ENCODE measurements at places on chromosomes 11 and 22.

GRCh38 chr11:70159627-70160570 lies 43.2 kb upstream of the FADD start:
- no peak for DNase-seq

DNA sequence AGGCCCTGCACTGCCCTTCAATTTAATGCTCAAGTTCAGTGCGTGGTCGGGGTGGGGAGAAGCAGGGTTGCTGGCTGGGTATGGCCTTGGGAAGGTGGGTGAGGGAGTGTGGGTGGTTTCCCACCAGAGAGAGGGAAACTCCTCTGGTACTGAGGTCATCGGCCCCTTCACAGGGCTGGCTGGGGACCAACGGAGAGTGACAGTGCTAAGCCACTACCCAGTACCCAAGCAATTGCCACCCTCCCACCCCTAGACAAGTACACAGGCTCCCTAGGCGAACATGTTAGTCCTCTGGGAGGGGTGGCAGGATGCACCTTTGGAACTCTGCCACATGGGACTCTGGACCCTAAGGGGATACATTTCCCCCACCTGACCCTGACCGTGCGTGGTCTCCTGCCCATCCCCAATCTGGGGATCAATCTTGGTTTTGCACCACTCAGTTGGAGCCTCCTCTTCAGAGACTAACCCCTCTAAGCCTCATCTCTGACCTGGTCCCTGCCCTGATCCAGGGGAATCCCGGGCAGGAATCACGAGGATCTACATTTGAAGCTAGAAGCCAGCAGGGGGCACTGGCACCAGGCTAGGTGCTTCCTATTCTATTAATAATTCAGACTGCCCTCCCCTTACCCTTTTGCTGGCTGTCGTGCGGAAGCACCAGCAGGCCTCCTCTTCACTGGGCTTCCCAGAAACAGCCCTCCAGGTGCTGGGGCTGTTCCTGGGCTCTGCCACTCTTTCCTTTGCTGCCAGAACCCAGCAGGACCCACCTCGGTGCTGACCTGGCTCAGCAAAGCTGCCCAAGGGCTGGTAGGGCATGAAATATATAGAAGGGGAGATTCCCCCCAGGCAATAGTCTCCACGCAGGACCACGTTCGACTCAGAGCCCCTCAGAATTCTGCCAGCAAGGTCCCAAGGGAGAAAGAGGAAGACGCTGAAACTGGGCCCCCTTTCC lies 377.7 kb downstream of the TENM4 start:
- no peak for DNase-seq

GRCh38 chr11:92843455-92843854 lies 126.0 kb upstream of the MTNR1B start:
- no peak for DNase-seq

DNA sequence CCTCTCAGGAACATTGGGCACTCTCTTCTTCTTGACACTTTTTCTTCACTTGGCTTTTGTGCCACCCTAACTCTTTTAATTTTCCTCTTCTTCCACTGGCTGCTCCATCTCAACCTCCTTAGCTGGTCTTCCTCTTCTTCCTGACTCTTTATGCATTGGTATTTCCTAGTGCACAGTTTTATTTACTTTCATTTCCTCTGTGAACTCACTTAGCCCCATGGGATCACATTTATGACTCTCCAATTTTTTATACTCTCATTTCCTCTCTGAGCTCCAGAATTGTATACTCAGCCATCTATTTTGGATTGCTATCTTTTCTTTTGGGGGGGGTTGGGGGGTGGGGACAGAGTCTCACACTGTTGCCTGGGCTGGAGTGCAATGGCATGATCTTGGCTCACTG lies 38.5 kb upstream of the LARGE1 start:
- DNase-seq, result no peak

- no peak for DNase-seq
Observed at GRCh38 chr22:47000256-47000655, 237.8 kb downstream of the TBC1D22A start.

DNA sequence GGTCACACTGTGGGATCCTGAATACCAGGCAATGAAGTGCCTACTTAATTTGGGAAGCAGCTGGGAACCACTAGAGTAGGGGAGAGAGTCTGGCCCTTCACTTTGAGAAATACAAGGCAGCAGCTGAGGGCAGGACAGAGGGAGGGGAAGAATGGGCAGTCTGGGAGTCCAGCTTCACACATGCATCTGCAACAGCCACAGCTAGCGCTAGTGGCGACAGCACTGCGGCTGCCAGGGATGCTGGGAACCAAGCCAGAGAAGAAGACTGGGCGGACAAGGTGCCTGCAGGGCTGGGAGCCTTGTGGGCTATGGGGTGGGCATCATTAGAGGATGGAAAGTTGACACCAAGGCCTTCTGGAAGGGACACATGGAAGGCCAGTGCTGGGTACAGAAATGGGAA lies 15.8 kb downstream of the SCUBE2 start:
- DNase-seq, result no peak

- DNase-seq, result no peak
Observed at GRCh38 chr11:121657146-121657545, 204.4 kb upstream of the SORL1-AS1 start.

DNA sequence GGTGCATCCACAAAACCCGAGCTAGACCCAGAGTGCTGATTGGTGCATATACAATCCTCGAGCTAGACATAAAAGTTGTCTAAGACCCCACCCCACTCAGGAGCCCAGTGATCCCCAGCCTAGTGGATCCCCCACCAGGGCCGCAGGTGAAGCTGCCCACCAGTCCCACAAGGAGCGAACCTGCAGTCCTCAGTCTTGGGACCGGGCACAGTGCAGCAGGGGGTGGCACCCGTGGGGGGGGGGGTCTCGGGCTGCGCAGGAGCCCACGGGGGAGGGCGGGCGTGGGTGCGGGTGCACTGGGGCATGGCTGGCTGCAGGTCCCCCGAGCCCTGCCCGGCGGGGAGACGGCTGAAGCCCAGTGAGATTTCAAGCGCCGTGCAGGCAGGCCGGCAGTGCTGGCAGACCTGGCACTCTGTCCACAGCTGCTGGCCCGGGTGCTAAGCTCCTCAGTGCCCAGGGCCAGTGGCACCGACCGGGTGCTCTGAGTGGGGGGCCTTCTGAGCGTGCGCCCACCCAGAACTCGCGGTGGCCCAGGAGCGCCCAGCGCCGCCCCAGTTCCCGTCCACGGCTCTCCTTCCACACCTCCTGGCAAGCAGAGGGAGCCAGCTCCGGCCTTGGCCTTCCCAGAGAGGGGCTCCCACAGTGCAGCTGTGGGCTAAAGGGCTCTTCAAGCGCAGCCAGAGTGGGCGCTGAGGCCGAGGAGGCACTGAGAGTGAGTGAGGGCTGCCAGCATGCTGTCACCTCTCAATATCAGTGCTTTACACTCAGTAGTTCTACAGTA lies 989.1 kb downstream of the FAM181B start:
- no peak for DNase-seq

- no peak for DNase-seq
Observed at GRCh38 chr22:27226666-27227065, 569.3 kb downstream of the MIAT start.

DNA sequence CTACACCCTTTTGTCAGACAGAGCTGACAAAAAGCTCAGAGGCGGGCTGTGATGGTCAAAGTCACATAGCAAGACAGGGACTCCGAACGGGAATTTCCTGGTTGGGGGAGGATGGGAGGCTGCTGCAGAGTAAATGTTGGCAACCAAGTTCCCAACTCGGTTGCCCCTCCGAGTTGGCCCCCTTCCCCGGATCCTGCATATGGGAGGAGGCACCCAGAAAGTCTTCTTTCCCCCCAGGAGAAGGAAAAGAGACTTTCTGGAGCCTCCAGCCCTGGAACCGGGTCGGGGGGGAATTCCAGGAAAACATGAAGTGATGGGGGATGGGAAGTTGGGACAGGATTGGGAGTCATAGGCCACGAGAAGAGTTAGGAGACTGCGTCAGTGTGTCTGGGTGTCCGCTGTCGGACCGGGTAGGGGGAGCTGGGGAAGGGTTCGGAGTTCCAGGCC lies 614 bp downstream of the SELENOM start:
- DNase-seq, result no peak

GRCh38 chr11:116210663-116211062 lies 562.1 kb downstream of the BUD13 start:
- DNase-seq, result no peak

Data from Jurkat, Clone E6-1 (cell line).